ENCODE measurements at places on chromosomes 12 and 14. TPM values are rescaled to one million over a fixed set of nuclear protein-coding genes. Genes with fewer than 3 reads are reported as not detected.
A peak's percentile ranks its signal among the peaks of the same experiment; 100 is the strongest.

Gene FBXL14
- total RNA-seq, result 8.0 TPM

Gene FBXO33
- 13.0 TPM for total RNA-seq

Gene PLEKHD1
- total RNA-seq, result 0.26 TPM

GRCh38 chr14:28666961-28667360 is 99.6 kb upstream of the FOXG1 start:
- H3K27ac ChIP-seq, result no peak overlapping the region
- no peaks in the 10 kb centered on the region for H3K36me3 ChIP-seq
- H3K4me1 ChIP-seq, result no peaks in the 10 kb centered on the region
- no peaks in the 10 kb centered on the region for H3K27me3 ChIP-seq
- no peak for DNase-seq

DNA sequence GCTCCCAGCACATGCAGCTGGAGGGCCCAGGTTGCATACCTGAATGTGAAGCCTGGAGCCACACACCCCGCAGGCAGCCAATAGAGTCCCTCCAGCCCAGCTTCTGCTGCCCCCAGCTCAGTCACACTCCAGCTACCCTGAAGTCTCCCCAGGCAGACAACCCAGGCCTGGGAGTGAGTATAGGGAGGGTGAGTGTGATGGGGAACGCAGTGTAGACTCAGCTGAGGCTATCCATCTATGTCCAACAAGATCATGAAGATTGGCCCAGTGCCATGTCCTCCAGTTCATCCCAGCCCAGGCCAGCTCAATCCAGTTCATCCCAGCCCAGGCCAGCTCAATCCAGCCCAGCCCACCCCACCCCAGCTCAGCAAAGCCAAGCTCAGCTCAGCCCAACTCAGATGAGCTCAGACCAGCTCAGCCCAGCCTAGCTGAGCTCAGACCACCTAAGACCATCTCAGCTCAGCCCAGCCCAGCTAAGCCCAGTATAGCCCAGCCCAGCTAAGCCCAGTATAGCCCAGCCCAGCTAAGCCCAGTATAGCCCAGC is 330.4 kb downstream of the TMEM121 start:
- H3K4me3 ChIP-seq, result no peak overlapping the region
- no peak overlapping the region for H3K27ac ChIP-seq
- no peaks in the 10 kb centered on the region for H3K36me3 ChIP-seq
- H3K27me3 ChIP-seq, result no peaks in the 10 kb centered on the region
- H3K4me1 ChIP-seq, result no peaks in the 10 kb centered on the region

- peak overlapping the region; percentile 45 for H3K4me3 ChIP-seq
- H3K27me3 ChIP-seq, result peaks cover 1% of the 10 kb centered on the region
- H3K4me1 ChIP-seq, result no peaks in the 10 kb centered on the region
- peak; percentile 88 for DNase-seq
- no peaks in the 10 kb centered on the region for H3K36me3 ChIP-seq
Measured at GRCh38 chr14:55129428-55130195, 560 bp downstream of the LGALS3 start.

DNA sequence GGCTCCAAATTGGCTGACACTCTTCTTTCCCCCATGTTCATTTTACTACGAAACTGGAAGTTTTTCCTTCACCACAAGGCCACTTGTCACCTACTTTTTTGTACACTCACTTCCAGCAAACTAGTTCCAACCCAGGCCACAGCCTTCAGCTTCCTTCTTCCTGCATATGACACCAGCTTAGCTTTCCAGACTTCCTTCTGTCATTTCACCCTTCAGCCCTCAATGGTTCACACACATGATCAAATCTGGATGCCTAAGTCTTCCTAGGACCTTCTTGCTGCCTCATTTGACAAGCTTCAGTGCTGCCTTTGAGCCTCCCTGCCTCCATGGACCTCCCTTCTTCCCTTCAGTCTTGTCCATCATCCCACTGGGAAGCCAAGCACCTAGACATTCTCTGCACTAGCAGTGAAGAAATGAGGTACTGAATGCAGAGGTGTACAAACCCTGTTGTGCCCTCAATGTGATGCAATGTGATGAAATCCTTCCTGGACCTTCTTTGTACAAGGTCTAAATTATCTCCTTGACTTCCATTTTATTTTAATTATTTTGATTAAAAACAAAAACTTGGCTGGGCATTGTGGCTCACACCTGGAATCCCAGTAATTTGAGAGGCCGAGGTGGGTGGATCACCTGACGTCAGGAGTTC is 4.3 kb upstream of the REC8 start:
- H3K4me1 ChIP-seq, result peaks cover 2% of the 10 kb centered on the region
- no peak overlapping the region for H3K27ac ChIP-seq
- no peaks in the 10 kb centered on the region for H3K27me3 ChIP-seq
- H3K4me3 ChIP-seq, result no peak overlapping the region
- DNase-seq, result no peak

GRCh38 chr14:92551044-92551841 is 37.7 kb downstream of the RIN3 start:
- H3K27ac ChIP-seq, result no peak overlapping the region
- no peaks in the 10 kb centered on the region for H3K36me3 ChIP-seq
- H3K4me3 ChIP-seq, result no peak overlapping the region
- no peak for DNase-seq

DNA sequence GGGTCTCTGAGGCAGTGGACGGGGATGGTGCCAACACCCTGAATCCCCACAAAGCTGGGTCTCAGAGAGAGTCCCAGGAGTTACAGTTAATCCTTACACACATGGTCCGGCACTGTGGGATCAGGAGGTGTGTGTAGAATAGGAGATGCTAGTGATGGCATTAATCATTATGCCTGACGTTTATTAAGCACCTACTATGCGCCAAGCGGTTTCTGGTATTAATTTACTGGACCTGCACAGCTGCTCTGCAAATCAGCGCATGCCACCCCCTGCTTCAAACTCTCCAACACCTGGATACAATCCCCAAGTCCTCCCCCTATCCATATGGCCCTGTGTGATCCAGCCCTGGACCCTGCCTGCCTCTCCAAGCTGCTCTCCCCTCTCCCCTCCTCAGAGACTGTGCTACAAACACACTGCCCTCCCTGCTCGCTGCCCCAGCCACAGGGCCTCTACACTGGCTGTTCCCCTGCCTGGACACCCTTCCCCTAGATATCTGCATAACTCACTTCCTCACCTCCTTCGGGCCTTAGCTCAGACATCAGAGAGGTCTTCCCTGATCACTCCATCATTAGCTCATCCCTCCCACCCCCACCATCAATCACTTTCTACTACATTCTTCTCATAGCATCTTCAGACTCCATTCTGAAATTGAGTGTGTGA is 86.0 kb downstream of the RFLNA start:
- H3K36me3 ChIP-seq, result no peaks in the 10 kb centered on the region
- H3K27me3 ChIP-seq, result no peaks in the 10 kb centered on the region
- no peak overlapping the region for H3K4me3 ChIP-seq

All from aorta (tissue), 5 donors.